ENCODE measurements at places on chromosomes 12 and 14. TPM values are rescaled to one million over a fixed set of nuclear protein-coding genes. Genes with fewer than 3 reads are reported as not detected.
A peak's percentile ranks its signal among the peaks of the same experiment; 100 is the strongest.

The SOAT2 gene
- total RNA-seq: not detected

The PDE3A gene
- 150 TPM for total RNA-seq

The RHOJ gene
- total RNA-seq: 2.9 TPM

The FAM186B gene
- 0.14 TPM for total RNA-seq

The ISCU gene
- 137 TPM for total RNA-seq

The MORN3 gene
- 0.48 TPM for total RNA-seq

The RPL10L gene
- total RNA-seq: 15.1 TPM

- H3K4me3 ChIP-seq: no peak overlapping the region
- no peak for DNase-seq
- no peaks in the 10 kb centered on the region for H3K36me3 ChIP-seq
- no peaks in the 10 kb centered on the region for H3K27me3 ChIP-seq
Observed at GRCh38 chr12:34602213-34602940, 580.1 kb downstream of the ALG10 start.

- no peak overlapping the region for H3K4me3 ChIP-seq
- H3K36me3 ChIP-seq: no peaks in the 10 kb centered on the region
- no peak overlapping the region for H3K27ac ChIP-seq
- H3K4me1 ChIP-seq: no peaks in the 10 kb centered on the region
- no peaks in the 10 kb centered on the region for H3K27me3 ChIP-seq
Observed at GRCh38 chr12:61011767-61012423, 1248.3 kb upstream of the USP15 start.

DNA sequence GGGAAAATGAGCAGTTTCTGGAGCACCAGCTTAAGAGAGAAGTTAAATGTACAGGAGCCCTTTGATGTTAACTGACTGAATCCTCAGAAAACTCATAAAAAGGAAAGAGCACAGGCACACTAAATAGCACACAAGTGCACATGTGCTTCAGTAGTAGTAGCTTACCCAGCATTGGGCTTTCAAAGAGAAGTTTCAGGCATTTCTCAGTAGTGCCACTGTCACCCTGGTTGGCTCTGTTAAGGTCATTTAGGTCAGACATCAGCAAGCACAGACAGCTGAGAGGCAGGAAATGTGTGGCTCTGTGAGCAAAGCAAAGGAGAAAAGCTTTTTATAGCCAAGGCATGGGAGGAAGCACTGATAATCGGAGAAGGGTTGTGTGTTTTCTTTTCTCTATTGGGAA lies 96.3 kb upstream of the HIF1A start:
- no peaks in the 10 kb centered on the region for H3K27me3 ChIP-seq
- H3K4me3 ChIP-seq: no peak overlapping the region
- peaks cover 32% of the 10 kb centered on the region for H3K4me1 ChIP-seq
- H3K36me3 ChIP-seq: no peaks in the 10 kb centered on the region

DNA sequence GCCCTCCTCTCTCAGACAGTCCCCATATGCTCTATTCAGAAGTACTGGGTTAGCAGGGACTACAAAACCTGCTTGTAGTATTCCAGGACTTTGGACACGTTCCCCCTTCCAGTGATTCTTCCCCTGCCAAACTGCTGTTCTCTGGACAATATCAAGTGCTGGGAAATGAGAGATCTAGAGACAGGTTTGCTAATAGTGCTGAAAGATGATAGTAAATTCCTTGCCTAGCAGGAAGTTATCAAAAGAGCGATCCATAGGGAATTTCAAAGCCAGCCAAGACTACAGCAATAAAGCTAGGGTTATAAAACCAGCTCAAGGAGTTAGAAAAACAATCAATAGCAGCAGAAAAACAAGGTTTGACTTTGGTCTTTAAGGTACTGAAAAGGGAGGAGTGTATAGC lies 15.2 kb downstream of the SLC7A8 start:
- H3K27me3 ChIP-seq: no peaks in the 10 kb centered on the region
- peaks cover 30% of the 10 kb centered on the region for H3K4me1 ChIP-seq
- DNase-seq: no peak
- H3K36me3 ChIP-seq: no peaks in the 10 kb centered on the region
- no peak overlapping the region for H3K4me3 ChIP-seq

DNA sequence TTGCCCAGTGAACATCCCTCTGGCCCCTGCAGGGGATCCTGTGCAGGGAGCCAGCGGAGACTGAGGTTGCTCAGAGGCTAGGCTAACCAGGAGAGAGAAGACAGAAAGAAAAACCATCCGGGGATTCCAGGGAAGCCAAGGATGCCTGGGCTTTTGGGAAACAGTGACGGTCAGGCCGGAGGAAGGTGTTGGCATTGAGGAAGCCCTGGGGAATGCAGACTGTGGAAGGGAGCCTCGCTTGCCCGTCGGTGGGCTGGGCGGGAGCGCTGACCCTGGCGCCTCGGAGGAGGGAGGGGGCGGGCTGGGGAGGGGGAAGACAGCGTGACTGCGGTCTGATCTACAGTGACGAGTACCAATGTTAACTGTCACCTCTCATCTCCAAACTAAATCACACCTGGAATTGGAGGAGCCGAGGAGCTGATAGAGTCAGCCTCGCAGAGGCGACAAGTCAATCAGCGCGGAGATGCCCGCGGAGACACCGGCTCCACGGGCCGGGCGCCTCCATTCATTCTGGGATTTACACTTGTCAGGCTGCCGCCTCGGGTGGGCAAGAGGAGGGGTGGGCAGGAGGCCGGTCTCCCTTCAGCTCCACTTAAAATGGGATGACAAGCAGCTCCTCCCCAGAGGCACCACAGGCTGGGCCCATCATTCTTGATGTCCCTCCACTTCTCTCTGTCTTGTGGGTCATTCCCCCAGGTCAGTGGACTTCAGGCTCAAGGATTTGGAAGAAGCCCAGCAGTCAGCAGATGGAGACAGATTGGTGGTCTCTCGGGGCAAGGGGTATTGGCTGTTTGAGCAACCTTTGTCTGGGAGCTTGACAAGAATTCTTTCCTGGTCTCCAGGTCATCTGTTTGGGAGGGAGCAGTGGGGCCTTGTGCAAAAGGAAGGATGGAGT lies 20.4 kb upstream of the GPATCH2L start:
- no peak overlapping the region for H3K4me3 ChIP-seq
- DNase-seq: no peak
- H3K27me3 ChIP-seq: peaks cover 49% of the 10 kb centered on the region
- no peaks in the 10 kb centered on the region for H3K4me1 ChIP-seq
- no peak overlapping the region for H3K27ac ChIP-seq
- H3K36me3 ChIP-seq: no peaks in the 10 kb centered on the region

- no peak overlapping the region for H3K4me3 ChIP-seq
- no peaks in the 10 kb centered on the region for H3K4me1 ChIP-seq
- no peak overlapping the region for H3K27ac ChIP-seq
- H3K36me3 ChIP-seq: no peaks in the 10 kb centered on the region
Observed at GRCh38 chr14:60355768-60356167, 106.7 kb downstream of the PPM1A start.

- H3K27me3 ChIP-seq: no peaks in the 10 kb centered on the region
- no peak overlapping the region for H3K4me3 ChIP-seq
- H3K27ac ChIP-seq: no peak overlapping the region
- no peak for DNase-seq
Observed at GRCh38 chr12:21354641-21355040, 18.1 kb upstream of the IAPP start.

GRCh38 chr14:20262642-20263128 lies 23.6 kb downstream of the OR11H4 start:
- H3K4me3 ChIP-seq: no peak overlapping the region
- no peaks in the 10 kb centered on the region for H3K36me3 ChIP-seq
- H3K4me1 ChIP-seq: no peaks in the 10 kb centered on the region
- no peak overlapping the region for H3K27ac ChIP-seq
- no peaks in the 10 kb centered on the region for H3K27me3 ChIP-seq

DNA sequence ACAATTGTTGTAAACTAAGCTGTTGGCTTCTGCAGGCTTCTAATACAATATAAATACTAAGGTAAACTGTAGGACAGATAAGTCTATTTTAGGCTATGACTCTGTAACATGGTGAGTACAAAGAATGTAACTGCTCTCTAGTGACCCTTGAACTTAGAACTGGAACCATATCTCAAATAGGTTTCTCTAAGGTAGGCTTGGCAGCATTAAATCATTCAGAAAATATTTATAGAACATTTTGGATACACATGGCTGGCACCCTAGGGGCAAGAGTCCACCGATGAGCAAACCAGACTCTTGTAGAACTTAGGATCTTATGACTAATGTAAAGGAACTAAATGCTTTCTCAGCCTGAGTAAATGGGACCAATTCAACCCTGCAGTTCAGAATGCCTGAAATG lies 19.4 kb upstream of the SLC25A3 start:
- DNase-seq: peak; percentile 50
- no peaks in the 10 kb centered on the region for H3K36me3 ChIP-seq
- H3K27ac ChIP-seq: peak overlapping the region; percentile 55

GRCh38 chr12:96471368-96472050 lies 17.9 kb upstream of the CFAP54 start:
- H3K27me3 ChIP-seq: no peaks in the 10 kb centered on the region
- H3K4me1 ChIP-seq: no peaks in the 10 kb centered on the region
- H3K27ac ChIP-seq: no peak overlapping the region

GRCh38 chr12:80178846-80179245 lies 79.5 kb downstream of the OTOGL start:
- H3K27me3 ChIP-seq: no peaks in the 10 kb centered on the region
- DNase-seq: no peak
- H3K4me3 ChIP-seq: no peak overlapping the region
- H3K27ac ChIP-seq: no peak overlapping the region

- no peak for DNase-seq
- H3K36me3 ChIP-seq: no peaks in the 10 kb centered on the region
- H3K27me3 ChIP-seq: no peaks in the 10 kb centered on the region
- H3K27ac ChIP-seq: no peak overlapping the region
Observed at GRCh38 chr14:89091781-89092180, 267.3 kb downstream of the TTC8 start.

DNA sequence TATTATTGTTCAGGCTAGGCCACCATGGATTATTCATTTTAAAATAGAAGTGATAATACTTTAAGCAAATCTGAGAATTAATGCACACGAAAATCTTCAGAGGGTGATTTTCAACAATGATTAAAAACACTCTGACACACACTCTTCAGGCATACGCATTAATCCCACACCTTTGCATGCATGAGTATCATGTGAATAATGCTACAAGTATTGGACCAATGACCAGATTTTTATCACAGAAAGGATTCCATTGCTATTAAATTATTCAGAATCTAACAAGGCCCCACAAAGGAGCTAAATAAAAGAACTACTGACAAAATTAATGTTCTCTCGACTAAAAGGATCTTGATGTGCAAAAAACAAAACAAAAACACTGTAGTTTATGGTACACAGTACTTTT lies 11.1 kb downstream of the EPS8 start:
- no peaks in the 10 kb centered on the region for H3K27me3 ChIP-seq
- H3K4me1 ChIP-seq: peaks cover 3% of the 10 kb centered on the region
- no peaks in the 10 kb centered on the region for H3K36me3 ChIP-seq
- no peak for DNase-seq

DNA sequence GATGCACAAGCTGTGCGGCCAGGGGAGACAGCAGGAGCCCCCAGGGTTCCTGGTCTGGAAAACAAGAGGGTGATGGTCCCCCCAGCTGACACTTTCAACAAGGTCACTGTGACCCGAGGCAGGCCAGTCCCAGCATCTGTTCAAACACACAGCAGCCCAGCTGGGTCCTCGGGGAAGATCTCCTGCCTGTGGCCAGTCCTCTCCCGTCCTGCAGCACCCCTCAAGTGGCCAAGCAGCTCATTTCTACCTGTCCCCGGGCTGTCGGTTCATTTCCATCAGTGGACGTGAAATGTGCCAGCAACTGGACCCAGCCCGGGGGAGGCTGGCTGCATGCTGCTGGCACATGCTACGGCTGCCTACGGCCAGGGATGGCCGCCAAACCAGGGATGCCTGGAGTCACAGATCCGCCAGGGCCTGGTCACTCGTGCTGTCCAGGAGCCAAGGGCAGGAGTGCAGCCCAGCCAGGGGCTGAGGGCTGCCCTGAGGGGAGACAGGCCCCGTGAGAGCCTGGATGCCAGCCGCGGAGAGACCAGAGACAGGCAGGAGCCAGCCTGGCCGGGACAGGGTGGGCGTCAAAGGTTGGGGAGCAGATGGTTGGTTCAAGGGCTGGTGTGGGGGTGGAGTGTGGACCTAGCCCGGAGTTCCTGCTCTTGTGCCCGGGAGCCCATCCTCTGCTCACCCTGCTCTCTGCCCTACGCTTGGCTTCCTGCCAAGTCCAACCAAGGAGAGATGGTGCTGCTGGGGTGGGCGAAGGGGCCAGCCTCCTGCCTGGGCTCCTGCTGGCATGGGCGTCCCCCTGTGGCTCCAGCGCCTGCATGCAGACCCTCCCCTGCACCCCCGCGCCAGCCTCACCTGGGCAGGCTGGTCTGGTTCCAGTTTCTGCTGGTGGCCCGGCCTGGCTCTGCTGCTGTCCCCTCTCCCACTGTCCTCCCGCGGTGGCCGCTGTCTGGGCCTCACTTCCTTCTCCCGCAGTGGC lies 143.8 kb downstream of the ADGRD1 start:
- H3K36me3 ChIP-seq: no peaks in the 10 kb centered on the region
- no peaks in the 10 kb centered on the region for H3K4me1 ChIP-seq
- DNase-seq: no peak
- no peak overlapping the region for H3K27ac ChIP-seq
- no peaks in the 10 kb centered on the region for H3K27me3 ChIP-seq
- no peak overlapping the region for H3K4me3 ChIP-seq

Data from transverse colon (tissue), 4 donors.